ENCODE measurements at places on chromosomes 6 and 20.

DNA sequence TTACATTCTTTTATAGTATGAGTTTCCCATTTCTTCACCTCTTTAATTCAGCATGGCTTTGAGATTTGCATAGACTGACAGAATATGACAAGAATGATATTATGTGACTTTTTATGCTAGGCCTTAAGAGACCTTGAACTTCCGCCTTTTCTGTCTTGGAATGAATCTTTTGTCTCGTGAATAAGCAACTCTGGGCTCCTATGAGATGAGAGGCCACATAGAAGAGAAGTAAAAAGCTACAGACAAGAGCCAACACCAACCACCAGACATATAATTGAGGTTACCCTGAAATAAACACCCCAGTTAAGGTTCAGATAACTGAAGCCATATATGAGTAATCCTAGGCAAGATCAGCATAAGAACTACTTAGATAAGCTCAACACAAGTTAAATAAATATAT lies 600.8 kb downstream of the MEI4 start:
- no peak for DNase-seq

GRCh38 chr20:34222208-34222607 lies 19.0 kb upstream of the ASIP start:
- DNase-seq = peak; percentile 43

GRCh38 chr20:16123623-16124022 lies 449.6 kb downstream of the KIF16B start:
- DNase-seq = no peak

- no peak for DNase-seq
These were observed 241.9 kb downstream of the EPHA7 start for GRCh38 chr6:93177438-93177837.

GRCh38 chr20:64176551-64176950 lies 12.3 kb downstream of the MYT1 start:
- peak; percentile 9 for DNase-seq

- DNase-seq = no peak
These were observed 60.0 kb upstream of the ZFAND3 start for GRCh38 chr6:37759221-37760144.

DNA sequence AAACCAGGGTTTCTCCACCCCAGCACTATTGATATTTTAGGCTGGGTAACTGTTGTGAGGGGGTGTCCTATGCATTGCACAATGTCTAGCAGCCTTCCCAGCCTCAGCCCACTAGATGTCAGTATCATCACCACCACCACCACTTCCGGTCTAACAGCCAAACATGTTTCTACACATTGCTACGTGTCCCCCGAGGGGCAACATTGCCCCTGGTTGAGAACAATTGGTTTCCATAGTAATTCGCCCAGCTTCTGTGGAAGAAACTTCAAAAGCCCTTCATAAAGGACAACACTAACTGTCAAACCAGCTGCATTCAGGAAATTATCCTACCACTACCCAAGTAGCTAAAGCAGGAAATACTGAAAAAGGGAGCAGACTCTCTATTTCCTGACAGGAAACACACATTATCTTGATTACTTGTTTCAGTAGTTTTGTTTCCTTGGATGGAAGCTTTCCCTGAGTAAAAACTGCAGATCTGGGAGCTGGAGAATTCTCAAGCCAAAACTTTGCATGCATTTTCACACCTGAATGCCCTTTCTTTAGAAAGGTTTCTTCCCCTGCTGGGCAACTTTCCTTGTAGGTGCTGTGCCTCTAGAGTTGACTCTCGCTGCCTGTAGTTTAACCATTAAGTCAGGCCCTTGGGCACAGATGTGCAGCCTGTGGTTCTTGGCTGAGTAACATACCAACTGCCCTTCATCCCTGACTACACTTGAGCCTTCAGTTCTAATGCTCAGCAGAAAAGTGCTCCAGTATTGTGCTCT lies 23.6 kb downstream of the PKHD1 start:
- DNase-seq = peak; percentile 54

- no peak for DNase-seq
These were observed 25.1 kb upstream of the SLC17A3 start for GRCh38 chr6:25899123-25899522.

DNA sequence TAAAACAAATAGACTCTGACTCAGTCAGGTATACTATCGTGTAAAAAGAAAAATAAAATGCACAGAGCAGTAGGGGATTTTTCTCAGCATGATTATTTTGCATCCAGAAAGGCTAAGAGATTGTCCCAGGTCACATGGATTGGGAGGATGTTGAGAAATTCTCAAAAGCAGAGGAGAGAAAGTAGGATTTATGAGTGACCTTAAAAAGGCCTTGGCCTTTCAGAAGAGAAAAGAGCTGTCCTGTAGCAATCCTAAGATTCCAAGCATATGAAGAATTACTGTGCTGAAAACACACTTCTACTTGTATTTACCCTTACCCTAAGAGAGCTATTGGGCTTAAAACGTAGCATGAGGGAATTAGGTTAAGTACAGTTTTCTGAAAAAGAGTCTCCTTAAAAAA lies 149.7 kb upstream of the ENPP5 start:
- no peak for DNase-seq

- no peak for DNase-seq
These were observed 27.7 kb downstream of the ALDH5A1 start for GRCh38 chr6:24522228-24523176.

DNA sequence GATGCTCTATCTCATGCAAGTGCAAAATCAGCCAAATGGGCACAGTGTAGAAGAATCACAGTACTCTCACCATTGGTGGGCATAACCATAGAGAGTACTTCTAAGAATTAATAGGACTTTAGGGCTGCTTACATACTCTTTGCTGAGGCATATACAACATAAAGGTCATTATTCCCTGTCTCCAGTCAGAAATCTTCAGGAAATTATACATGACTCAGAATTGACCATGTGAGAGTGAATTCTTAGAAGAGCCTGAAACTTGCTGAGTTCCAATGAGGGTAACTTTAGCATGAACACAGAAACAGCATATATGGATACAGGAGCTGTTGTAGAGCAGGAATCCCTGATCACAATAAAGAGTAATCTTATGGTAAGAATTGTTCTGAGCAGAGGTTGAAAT lies 498.7 kb downstream of the TENT5A start:
- no peak for DNase-seq

DNA sequence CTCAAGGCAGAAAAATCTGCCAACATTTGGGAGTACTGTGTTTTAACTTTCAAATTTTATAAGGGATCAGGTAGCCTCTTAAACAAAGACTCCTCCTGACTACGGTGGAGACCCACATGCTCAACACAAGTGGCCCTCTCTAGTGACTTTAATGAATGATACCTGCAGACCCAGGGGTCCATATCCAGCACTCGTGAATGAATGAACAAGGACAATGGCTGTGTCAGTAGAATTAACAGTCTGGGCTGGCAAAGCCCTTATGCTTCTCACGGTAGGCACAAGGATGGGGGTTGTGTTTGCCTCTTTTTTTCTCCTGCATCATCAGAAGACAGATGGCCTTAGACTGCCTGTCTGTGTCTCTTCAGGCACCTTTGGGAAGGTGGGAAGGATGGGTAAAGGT lies 112.6 kb upstream of the TRAF3IP2 start:
- no peak for DNase-seq

DNA sequence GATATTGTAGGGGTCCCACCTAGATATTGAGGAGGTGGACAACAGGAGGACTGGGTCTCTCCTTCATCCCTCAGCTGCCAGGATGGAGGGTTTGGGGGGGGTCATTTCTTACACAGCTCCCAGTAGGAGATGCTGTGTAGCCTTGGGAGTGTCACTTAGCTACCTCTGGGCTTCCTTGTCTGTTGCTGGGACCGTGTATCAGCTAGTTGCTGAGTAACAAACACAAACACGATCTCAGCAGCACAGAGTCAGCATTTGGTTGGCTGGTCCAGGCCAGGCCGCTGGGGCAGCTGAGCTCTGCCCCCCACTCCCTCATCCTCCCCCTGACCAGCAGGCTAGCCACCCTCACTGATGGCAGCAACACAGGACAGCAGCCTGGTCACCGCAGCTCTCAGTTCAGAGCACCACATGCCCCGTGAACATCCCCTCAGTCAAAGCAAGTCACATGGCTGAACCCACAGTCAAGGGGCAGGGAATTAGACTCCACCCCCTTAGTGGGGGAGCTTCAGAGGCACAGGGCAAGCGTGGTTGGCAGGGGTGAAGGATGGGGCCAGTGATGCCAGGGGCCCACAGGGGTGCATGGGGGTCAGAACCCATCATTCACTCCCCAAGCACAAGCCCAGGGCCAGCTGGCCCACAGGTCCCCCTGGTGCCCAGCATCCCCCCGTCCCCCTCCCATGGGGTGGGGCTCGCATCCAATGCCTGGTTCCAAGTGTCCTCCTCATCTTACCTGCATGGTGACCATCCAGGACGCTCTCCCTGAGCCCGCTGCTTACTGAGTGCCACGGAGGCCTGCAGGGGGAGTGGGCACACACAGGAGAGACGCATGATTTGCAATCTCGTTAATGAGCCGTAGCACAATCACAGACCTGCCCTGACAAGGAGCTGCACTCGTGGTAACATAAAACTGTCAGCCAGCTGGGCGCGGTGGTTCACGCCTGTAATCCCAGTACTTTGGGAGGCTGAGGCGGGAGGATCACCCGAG lies 112.4 kb downstream of the TAF4 start:
- DNase-seq = no peak

DNA sequence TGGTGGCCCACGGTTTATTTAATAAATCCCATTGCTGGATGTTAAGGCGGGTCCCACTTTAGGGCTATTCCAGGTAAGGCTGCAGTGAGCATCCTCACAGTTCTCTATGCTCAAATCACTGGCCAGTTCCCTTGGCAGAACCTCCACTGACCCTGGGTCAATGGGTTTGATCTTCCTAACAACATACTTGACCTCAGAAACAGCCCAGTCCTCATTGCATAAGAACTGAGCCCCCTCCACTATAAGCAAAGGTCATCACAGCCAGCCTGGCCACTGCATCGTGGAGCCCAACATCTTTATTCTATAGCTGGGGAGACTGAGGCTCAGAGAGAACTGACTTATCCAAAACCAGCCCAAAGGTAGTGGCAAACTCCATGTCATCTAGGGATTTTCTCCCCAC lies 4.3 kb upstream of the BPIFB1 start:
- DNase-seq = no peak

- no peak for DNase-seq
These were observed 275.8 kb upstream of the RUNX2 start for GRCh38 chr6:45052325-45052724.

- no peak for DNase-seq
These were observed 55.6 kb downstream of the SASH1 start for GRCh38 chr6:148398244-148398643.

DNA sequence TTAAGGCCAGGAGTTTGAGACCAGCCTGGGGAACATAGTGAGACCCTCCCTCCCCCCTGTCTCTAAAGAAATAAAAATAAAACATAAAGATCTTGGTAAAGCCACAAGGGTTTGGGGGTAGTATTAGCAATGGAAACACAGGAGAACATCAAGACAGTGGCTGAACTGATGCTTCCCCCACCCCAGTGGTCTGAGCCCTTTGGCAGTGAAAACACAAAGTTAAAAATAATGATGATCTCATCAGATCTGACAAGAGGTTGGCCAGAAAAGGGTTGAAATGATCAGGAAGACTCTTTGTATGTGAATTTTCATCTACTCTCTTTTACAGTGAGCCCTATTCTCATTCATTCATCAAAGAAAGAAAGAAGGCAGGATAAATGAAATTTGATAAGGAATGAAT lies 93.7 kb downstream of the KCNB1 start:
- no peak for DNase-seq

- DNase-seq = no peak
These were observed 1.0 kb upstream of the CUL9 start for GRCh38 chr6:43180985-43181384.

GRCh38 chr6:63492476-63492875 lies 79.8 kb upstream of the LOC128125822 start:
- no peak for DNase-seq

DNA sequence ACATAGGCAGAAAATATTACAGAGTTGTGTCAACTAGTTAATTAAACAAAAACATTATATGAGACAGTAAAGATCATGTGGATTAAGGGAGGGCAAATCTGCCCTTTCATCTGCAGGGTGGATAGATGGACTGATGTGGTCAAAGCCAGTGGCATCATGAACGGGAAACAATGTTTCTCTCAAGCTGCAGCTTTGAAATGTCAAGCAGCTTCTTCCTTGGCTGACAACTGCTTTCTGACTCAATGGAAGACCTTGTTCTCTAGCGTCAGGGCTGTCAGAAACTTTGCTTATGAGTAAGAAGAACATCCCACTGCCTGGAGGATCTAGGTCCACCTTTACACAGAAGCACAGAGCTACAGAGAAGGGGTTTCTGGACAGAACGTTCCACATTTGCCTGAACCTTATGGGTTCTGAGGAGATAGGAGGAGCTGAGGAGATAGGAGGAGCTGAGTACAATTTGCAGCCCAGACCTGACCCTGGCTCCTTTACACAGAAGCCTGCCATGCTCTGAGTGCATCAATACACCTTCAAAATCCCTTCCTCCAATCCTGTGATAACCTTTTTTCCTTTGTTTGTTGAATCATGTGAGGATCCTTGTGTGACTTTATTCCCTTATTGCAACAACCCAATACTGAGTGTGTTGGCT lies 6.1 kb downstream of the CST5 start:
- no peak for DNase-seq

- no peak for DNase-seq
These were observed 188.3 kb upstream of the KCNG1 start for GRCh38 chr20:51211191-51211590.

- DNase-seq = no peak
These were observed at the start of gene RIMS4 for GRCh38 chr20:44810391-44811149. Gene RIMS4 (minus strand): TSS chr20:44810546. CDS start chr20:44810271, 275 bp downstream.

DNA sequence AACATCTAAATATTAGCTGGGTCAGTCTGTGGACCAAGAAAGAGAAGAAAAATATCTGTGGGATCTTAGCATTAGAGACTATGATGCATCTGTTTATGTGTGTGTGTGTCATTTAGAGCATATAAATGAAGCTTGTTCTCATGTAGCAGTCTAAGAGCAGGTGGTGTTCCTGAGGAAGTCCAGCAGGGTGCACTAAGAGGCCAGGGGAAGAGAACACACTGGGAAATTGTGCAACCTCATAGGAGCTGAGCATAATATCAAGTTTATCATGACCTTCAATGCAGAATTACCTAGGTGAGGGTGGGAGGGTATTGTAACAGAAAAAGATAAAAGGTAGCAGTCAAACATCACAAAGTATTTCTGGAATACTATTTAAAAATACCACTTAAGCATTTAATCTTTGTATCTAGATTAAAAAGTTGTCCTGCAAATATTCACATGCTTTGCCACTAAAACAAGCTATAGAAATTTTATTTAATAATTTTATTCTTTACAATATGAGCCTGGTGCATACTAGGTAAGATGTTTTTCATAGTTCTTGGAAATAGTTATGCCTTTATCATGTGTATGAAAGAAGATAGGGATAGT lies 80.5 kb downstream of the SMPDL3A start:
- DNase-seq = peak; percentile 39

DNA sequence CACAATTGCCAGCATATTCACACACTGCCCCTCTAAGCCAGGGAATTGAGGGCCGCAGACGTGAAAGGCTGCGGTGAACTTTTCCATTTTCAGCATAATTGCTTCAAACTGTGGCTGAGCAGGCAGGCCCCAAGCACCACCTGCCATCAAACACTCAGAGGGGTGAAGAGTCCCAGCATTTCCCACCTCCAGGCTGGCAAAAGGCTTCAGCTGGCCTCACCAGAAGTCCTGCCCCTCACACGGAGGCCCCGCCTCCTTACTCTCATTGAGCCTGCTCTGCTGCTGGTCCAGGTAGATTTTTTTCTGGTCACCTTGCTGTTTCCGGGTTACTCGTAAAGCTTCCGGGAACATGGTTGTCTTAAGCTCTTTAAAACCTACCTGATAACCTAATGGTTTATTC lies 52.0 kb upstream of the PRELID3B start:
- DNase-seq = no peak
